ENCODE measurements at places on chromosomes 2 and 18.

- DNase-seq, result no peak
These were observed 51.9 kb downstream of the CACNB4 start for GRCh38 chr2:152046940-152047339.

DNA sequence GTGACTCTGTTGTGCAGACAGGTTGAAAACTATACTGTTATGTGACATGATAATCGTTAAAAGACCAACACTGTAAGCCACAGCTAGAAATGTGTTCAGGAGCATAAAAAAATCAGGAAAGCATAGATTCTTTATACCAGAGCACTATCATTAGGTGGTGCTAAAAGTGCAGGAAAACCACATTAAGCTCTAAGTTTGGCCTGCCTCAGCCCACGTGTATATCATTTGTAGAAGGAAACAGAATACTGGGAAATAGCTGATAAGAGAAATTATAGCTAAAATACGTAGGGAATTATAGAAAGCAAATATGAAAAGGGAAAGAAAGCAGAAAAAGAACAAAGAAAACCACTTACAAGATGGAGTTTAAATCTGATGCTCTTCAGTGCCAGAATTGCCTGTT is 26.5 kb upstream of the C2orf74 start:
- DNase-seq, result no peak

GRCh38 chr18:36903215-36903928 is 74.4 kb downstream of the KIAA1328 start:
- no peak for DNase-seq

DNA sequence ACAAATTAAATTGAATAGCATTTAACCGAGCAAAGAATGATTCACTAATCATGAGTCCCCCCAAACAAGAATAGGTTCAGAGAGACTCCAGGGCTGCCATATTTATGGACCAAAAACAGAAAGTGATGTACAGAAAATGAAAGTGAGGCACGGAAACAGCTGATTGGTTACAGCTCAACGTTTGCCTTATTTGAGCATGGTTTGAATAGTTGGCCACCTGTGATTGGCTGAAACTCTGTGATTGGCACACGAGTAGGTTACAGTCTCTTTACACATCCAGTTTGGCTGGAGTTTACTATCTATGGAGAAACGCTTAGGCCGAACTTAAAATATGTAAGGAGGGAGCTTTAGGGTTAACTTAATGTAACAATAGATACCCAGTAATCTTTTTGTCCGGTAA is 27.0 kb upstream of the DPYSL5 start:
- DNase-seq, result no peak

- DNase-seq, result no peak
These were observed 40.0 kb downstream of the ICA1L start for GRCh38 chr2:202831242-202832220.

DNA sequence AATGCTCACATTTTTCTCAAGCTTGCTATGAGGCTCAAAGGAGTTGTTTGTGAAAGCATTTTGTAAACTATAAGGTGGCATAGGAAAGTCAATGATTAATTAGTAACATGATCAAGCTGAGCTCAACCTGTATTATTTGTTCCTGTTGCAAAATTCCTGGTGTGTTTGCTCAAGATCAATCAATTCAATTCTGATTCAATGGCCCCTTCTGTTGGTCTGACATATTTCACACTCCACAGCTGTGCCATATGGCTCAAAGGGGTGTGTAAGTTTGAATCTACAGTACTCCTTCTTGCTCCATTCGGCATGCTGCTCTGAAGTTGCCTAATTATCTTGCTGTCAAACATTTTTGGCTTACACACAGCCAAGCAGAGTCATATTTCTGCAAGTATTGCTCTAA is 341.6 kb upstream of the LRP1B start:
- DNase-seq, result no peak

DNA sequence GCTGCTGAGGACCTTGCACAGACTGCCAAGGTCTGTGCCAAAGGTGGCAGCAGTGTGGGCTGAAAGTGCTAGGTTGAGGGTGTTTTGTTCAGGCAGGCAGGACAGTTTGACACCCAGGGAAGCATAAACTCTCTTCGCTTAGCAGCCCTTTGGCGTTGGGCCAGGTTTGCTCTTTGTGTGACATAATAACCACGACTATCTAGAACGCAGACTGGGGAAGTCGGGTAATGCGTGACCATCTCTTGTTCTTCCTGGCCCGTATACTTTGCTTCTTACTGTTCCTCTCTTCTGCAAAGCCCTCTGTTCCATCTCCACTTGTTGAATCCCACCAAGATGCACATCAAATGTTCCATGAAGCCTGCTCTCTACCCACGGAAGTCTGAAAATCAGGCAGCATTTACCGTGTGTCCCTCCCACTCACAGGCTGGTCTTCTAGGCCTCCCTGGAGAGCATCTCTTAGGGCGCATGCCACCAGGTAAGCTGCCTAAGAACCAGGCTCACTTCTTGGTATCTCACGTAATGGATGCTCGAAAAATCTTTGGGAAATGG is 96.7 kb upstream of the LMAN1 start:
- DNase-seq, result no peak

DNA sequence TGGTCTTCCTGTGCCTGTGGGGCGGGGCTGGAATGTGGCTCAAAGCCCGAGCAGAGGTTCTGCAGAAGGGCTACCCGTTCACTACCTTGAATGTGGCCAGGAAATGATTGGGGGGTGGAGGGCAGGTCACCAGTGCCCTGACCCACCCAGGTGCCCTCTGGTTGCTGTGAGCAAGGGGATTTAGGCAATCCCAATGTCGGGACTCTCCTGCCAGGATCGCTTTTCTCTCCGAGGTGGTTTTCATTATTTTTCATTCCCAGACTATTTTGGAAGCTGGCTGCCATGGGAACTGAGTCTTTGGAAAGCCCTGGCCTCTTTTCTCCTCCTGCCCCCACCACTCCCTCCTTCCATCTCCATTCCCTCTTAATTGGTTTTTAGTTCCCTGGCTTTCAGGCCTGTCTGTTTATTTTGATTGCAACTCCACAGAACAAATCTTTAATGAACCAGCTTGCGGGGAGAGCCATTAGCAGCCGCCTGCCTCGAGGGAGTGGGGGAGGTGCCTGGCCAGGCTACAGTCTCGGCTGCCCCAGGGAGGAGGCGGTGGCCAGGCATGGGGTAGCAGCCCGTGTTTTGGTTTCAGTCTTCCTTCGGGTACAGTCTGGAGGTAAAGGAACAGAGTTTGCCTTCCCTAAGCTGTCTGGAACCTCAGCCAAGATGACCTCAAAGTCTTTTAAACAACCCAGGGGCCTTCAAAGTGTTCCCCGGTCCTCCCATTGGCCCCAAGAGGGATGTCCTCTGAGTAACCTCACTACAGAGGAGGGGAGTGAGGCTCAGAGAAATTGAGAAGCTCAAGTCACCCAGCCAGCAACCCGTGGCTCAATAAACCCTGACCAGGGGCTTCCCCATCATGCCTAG is 114.4 kb upstream of the HAAO start:
- DNase-seq, result no peak

DNA sequence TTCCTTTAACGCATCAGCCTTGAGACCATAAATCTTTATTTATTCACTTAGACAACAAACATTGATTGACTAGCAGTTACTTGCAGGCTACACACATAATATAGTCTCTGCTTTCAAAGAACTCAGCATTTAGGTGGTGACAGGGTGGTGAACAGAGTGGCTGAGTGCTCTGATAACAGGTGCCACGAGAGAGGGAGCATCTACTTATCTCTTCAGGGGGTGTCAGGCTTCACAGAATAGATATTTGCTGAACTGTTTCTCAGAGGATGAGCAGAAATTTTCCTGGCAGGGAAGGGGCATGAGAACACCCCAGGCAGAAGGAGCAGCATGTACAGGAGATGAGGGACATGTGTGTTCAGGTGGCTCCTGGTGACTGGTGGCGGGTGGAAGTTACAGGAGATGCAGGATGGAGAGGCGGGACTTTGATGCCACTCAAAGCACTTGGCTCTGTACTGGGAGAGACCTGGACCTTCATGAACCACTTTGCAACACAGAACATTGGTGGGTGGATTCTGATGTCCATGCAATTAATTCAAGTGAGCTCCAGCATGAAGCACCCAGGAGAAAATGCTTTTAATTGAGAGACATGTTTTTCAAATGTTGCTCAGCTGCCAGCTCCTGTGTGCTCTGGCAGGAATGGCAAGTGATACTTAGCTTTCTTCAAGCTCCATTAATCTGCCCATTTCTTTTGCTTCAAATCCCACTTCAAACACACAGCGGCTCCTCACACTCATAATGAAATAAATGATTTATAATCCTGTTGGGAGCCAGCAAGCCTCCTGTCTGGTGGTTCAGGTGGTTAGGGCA is 248.9 kb downstream of the MYCN start:
- DNase-seq, result no peak

DNA sequence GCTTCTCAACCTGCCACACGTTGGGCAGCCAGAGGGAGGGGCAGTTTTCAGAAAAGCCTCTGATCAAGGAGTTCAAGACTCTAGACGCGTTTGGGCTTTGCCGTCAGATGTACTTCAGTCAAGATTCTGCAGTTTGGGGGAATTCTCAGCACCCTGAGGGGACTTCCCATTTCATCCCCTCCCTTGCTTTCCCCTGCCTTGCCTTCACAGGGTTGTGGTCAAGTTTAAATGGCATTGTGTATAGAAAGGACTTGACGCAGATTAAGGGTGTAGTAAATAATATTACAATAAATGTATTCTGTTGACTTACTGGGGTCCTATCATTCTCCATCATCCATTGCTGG is 198.3 kb upstream of the NABP1 start:
- DNase-seq, result no peak

- DNase-seq, result no peak
These were observed 893.2 kb upstream of the CRIM1 start for GRCh38 chr2:35462226-35462998.

- DNase-seq, result no peak
These were observed 508.6 kb downstream of the ADCYAP1 start for GRCh38 chr18:1413323-1413675.

- DNase-seq, result peak; percentile 55
These were observed 20.0 kb downstream of the GREB1 start for GRCh38 chr2:11553661-11554398.

GRCh38 chr2:100036793-100037192 is 105.6 kb downstream of the AFF3 start:
- DNase-seq, result no peak

DNA sequence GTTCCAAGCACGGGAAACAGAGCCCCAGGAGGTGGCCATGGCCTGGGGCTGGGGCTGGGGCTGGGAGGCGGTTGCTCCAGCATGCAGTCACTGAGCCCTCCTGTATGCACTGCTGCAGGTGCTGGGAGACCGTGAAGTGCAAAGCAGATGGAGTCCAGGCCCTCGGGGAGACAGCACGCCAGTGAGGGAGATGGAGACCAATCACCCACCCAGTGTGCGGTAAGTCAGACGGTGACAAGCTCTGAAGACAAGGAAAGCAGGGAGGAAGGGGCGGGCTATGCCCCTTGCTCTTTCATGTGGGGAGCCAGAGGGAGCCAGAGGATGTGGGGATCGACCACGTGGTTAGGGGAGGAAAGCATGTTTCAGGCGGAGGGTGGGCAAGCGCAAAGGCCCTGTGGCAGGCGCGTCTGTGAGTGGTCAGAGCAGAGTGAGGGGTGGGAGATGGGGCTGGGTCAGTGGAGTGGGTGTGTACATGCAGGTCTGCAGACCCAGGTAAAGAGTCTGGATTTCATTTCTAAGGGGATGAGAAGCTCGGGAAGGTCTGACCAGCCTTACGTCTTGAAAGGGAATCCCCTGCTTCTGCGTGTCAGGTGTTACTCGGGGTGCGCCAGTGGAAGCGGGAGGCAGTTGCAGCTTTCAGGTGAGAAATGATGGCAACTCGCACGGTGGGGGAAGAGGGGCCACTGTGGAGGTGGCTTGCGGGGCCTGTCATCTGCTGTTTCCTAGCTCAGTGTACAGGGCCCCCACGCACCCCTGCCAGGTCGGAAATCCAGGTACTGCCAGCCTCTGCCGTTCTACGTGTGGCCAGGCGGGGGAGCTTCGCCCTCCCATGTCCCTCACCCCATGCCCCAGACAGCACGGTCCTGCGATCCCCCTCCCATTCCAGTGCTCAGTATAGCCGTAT is 19.4 kb downstream of the RRM2 start:
- peak; percentile 61 for DNase-seq

- DNase-seq, result no peak
These were observed 9.2 kb downstream of the ACAA2 start for GRCh38 chr18:49804096-49804495.

- no peak for DNase-seq
These were observed 52.8 kb downstream of the CHMP3 start for GRCh38 chr2:86510436-86510933.

- DNase-seq, result peak; percentile 67
These were observed 480.8 kb upstream of the KLHL29 start for GRCh38 chr2:22904126-22904684.

DNA sequence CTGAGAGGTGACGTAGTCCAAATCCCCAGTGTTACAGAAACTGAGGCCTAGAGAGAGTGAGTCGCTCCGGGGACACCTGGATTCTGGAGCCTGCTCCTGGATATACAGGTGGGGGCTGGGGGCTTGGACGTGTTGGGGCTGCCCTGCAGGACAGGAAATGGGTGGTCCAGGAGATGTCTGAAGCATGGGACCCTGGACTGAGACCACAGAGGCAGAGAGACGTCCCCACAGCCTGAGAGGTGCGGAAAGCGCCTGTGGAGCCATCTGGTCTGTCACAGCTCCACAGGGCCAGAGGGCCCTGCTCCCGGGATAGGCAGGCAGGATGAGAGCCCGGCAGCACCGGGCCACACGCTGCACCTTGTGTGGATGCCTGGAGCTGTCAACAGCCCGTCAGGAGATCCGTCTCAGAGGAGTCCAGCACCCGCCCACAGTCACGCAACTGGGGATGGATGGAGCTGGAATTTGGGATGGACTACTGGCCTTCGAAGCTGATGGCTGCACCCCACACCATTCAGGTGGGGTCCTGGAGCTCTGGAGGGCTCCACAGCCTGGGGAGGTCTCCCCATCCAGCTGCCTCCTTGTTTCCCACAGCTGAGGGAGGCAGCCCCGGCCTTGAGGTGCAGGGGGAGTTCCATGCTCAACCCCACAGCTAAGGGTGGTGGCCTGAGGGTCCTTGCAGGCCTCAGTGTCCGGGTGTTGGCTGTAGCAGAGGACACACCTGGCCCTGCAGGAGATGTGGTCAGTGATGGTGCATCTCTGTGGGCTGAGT is 303.0 kb downstream of the NDUFA10 start:
- peak; percentile 37 for DNase-seq

- DNase-seq, result no peak
These were observed 149.4 kb downstream of the TNS1 start for GRCh38 chr2:217853301-217853881.

DNA sequence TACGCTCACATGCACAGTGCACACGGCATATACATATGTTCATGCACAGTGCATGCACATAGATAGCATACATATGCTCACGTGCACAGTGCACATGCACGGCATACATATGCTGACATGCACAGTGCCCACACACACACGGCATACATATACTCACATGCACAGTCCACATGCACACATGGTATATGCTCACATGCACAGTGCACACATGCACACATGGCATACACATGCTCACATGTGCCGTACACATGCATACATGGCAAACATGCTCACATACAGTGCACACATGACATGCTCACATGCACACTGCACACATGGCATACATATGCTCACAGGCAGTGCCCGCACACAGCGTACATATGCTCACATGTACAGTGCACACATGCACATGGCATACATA is 97.7 kb upstream of the CTDP1 start:
- DNase-seq, result no peak

GRCh38 chr2:191832668-191833067 is 14.2 kb downstream of the CAVIN2 start:
- DNase-seq, result no peak

- DNase-seq, result no peak
These were observed 377.8 kb upstream of the SLC14A2 start for GRCh38 chr18:45237343-45238098.

GRCh38 chr2:121155502-121156056 is 129.4 kb downstream of the TFCP2L1 start:
- DNase-seq, result no peak

Data from ecto neural progenitor cell (in vitro differentiated cells).